AG08395 (cell line): ENCODE measurements at places on chromosomes 7 and 10.

GRCh38 chr7:81210137-81211064 is 291.6 kb upstream of the SEMA3C start:
- DNase-seq: peak; percentile 29

DNA sequence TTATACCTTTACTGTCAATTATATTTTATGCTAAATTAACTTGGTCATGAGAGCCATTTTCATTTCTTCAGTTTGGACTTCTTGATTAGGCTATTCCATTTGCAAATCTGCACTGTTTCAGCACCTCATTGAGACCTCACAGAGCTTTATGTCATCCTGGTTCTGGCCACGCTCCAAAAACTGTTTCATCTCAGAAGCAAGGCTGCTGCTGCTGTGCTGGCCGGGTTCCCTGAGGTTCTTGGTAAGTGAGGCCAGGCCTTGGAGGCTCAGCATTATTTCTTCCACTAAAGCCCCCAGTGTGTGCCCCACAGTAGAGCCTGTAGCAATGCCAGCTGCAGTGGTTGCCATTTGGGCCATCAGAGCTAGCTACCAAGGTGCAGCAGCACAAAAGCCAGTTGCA is 7.8 kb upstream of the ZNF485 start:
- peak; percentile 56 for DNase-seq

- DNase-seq: peak; percentile 46
Observed at GRCh38 chr7:70542750-70543376, 589.1 kb upstream of the GALNT17 start.

- no peak for DNase-seq
Observed at GRCh38 chr7:78535655-78536054, 737.1 kb downstream of the PHTF2 start.

- peak; percentile 10 for DNase-seq
Observed at GRCh38 chr10:20466731-20467130, 430.4 kb downstream of the NEBL start.

- DNase-seq: peak; percentile 72
Observed at GRCh38 chr7:47405921-47406800, 175.8 kb downstream of the TNS3 start.

DNA sequence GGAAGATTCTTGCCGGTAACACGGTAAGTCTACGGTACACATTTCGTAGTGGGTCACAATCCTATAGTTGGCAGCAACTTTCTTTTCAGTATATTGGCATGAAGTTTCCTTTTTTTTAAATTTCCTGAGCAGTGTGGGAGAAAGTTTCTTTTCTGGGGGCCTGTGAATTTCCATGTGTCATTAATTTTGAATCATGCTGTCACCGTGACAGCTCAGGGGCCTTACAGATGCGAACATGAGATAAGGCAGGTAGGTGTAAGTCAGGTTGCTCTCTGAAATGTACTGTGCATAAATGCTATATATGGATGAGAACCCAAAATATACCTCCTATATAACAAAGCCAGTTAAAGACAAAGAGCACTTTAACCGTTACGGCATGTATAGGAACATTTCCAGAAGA is 65.4 kb upstream of the SEM1 start:
- no peak for DNase-seq

DNA sequence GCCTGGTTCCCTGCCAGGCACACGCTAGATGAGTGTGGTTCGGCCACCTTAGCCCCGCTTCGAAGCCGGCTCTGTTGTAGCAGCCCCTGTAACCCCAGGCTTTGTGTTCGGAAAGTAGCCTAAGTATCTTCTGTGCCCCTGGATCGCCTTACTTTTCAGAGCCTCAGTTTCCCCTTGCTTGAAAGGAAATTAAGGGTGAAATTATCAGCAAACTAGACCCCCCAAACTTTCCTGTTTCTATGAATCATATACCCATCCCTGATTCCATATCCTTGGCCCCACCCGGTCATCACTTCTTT is 312 bp downstream of the PDCD11 start:
- DNase-seq: no peak

DNA sequence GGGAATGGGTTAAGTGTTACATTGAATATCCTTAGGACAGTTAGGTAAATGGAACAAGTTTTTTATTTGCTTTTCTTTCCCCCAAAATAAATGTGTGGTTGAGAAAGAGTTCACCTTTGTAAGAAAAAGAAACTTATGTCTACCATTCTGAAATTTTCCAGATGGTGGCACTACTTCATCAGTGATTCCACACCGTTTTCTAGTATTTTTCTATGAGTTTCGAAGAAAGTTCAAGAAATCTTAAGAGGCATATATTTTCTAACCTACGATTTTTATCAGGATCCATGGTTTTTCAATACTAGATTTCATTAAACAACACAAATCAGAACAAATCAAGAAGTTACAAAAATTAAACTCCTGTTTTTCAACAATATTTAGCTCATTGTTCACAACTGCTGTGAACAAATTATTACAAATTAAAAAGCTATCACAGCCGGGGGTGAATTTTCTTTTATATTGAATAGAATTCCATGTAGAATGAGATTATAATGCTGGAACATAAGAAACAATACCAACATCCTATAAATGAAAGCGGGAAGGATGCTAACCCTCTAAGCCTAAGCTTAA is 163.1 kb upstream of the NPVF start:
- DNase-seq: peak; percentile 44

DNA sequence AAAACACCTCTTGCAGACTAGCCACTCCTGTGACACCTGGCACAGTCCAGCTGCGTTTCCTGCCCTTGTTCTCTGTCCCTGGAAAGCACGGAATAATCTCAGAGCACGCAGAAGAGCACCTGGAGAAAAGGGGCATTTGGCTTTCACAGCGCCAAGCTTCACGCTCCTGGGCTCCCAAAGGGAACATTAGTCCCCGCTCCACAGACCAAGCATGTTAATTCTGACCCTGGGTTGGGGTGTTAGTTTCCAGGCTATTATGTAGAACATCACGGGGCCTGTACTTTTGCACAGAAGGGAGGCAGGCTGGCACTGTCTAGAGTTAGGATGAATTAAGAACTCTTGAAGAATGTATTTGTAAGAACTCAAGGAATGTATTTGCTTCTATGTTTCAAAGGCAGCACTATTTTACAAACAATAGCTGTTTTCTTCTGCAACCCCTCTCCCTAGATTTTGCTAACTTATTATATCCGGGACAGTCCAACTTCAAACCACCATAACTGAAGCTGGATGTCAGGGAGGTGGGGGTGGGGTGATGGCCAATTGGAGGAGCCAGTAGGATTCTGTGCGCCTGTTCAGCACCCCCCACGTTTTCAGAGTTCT is 62.2 kb upstream of the TRIM8 start:
- DNase-seq: no peak

DNA sequence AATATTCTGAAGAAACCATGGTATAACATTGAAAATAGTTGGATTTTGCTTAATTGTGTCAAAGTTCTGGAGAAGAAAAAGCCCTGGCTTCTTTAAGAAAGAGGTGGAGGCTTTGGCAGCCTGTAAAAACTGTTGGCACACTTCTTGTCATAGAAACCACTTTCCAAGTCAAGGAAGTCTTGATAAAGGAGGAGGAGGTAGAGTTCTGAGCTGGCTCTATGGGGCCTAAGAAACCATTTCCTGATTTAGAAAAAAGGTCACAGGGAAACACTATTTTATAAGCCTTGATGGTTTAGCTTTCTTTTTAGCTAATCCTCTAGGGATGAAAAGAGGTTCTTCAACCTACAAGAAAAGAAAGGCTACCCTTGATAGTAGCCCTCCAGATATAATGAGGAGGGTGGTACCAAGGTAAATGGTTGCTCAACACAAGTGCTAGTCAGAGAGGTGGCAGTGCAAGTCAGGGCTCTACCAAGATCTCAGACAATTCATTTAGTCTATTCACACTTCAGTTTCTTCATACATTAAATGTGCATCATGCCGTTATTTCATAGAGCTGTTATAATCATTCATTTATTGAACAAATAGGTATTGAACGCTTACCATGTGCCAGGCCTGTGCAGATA is 346.9 kb downstream of the RNLS start:
- DNase-seq: no peak

DNA sequence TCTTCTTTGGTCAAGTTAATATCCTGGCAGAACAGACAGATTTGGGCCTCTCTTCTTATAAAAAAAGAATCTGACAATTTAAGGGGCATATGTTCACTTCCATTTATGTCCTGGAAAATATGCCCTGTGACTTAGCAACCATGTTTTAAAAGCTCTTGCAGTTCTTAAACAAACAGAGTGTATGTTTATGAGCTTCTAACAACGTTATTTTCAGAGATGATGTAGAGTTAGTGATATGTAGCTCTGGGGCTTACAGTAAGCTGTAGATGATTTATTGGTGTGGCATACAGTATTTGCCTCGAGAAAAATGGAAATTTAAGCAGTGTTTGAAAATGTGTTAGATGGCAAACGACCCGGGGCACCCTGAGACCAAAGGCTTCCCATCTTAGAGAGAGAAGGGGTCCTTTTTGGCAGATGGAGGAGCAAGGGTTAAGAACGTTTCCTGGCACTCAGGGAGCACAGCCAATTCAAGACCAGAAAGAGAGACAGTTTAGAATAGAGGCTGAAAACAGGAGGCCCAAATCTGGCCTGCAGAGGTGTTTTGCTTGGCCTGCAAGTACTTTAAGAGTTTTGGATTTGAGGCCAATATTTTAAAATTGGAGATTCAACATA is 397.5 kb downstream of the KCNMA1 start:
- DNase-seq: no peak

- no peak for DNase-seq
Observed at GRCh38 chr7:134963036-134963435, 23.3 kb upstream of the AGBL3 start.

DNA sequence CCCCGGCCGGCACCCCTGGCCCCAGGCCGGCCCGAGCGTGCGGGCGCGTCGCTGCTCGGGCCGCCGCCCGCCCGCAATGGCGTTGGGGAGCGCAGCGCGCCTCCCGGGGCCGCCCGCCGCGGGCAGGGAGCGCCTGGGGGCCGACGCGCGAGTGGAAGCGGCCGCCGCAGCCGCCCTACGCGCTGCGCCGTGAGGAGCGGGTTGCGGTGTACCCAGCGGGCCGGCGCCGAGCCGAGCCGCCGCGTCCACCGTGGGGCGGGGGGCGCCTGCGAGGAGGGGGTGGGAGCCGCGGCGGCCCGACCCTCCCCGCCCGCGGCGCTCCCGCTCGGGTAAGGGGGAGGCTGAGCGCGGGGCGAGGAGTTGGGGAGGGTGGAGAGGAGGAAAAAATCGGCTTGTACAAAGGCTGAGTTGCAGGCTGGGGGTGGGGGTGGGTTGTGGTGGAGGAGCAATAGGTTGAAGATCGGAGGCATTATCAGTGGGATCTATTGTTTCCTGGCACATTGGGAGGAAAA is 473 bp downstream of the PPP1R9A start:
- peak; percentile 11 for DNase-seq

- DNase-seq: no peak
Observed at GRCh38 chr10:98915911-98916310, 319.7 kb downstream of the HPSE2 start.

DNA sequence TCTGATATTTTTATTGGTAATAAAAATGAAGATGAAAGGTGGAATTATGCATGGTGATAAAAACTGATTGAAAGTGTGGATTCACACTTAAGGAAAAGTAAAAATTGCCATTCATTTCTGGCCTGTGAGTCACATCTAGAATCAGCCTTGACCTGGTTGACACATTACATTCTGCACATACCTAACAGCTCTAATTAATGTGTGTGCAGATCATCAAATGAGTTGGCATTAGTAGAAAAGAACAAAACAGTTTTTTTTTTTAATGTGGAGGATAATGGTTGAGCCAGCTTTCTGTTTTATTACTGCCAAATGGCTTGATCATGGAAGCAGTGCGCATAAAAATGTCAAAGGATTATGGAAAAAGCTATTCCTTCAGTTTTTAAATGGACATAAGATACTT is 142.6 kb upstream of the TMEM196 start:
- DNase-seq: peak; percentile 10

DNA sequence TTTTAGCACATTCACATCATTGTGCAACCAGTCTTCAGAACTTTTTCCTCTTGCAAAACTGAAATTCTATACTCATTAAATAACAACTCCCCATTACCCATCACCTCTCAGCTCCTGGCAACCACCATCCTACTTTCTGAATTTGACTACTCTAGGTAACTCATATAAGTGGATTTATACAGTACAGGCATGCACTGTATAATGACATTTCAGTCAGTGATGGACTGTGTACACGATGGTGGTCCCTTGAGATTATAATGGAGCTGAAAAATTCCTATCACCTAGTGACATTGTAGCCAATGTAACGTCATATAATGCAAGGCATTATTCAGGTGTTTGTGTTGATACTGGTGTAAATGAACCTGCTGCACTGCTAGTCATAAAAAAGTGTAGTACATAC is 60.1 kb downstream of the BTRC start:
- DNase-seq: no peak

- no peak for DNase-seq
Observed at GRCh38 chr10:60664859-60665258, 113.4 kb upstream of the CDK1 start.

DNA sequence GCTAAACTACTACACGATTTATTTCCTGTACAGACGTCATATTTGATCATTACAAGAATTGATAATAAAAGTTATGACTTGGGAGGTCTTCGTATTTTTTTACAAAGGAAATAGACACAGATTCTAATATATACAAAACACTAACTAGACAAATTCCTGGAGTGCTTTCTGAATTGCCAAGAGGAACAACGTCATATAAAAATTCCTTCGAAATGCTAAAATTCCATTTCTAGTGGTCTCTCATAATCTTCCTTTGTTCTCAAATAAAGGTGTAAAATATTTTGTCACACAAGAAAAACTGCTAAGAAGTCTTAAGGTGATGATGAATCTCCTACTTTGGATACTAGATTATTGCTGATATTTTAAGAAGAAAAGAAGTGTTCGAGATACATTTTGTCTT is 85.4 kb downstream of the CDK6 start:
- no peak for DNase-seq

GRCh38 chr7:33743594-33743993 is 161.7 kb upstream of the BMPER start:
- DNase-seq: peak; percentile 46

DNA sequence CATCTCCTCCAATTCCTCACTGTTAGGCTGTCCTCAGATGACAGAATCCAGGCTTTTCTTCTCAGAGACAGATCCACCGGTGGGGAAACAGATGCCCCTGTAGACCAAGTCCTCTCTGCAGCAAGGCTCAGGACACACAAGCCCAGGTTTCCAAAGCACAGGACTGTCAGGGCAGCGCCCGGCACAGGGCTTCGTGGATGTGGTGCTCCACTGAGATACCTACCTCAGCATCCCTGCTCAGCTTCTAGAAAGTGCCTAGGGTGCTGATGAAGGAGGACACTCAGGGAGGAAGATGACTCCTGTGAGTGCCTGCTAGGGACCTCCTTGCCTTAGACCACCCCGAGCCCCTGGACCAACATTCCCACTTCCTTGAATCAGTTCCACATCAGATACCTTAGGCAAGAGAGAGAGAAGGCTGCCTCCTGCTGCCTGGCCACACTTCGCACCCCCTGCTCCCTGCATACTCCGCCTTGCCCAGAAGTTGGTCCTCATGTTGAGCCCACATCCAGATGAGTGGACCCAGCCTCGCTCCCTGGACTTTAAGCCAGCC is 8.9 kb upstream of the RBP3 start:
- no peak for DNase-seq

GRCh38 chr7:92987538-92987937 is 130.2 kb downstream of the SAMD9 start:
- peak; percentile 12 for DNase-seq

- DNase-seq: no peak
Observed at GRCh38 chr7:39461263-39461820, 104.9 kb upstream of the YAE1 start.

- no peak for DNase-seq
Observed at GRCh38 chr7:5421714-5422395, 1.8 kb downstream of the TNRC18 start.
